ENCODE measurements at places on chromosomes 7 and 10.

DNA sequence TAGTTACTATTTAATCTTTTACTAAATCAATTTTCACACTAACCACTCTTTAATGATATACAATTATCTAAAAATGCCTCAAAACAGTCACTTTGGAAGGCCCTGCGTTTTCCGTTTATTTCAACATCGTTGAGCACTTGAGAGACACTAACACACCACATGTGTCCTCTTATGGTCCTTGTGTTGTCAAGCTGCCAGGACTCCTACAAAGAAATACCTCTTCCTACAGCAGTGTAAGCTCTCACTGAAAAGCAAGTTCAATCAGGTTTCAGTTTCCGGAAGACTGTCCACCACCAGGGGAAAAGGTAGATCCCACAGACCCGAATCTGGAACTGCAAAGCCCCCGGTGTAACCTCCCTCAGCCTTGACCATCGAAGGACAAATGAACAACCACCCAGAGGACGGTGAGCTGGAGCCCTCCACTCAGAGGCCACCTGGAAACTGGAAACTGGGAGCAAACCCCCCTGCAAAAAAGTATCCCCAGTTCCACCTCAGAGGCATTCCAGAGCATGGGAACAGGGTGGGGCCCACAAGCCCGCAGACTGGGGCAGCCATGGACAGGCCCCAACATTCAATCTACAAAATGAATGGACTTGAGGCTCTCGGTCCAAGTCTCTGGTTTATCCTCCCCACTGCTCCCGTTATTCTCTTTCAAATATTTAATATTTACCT lies 37.6 kb downstream of the KCNH2 start:
- DNase-seq = no peak

DNA sequence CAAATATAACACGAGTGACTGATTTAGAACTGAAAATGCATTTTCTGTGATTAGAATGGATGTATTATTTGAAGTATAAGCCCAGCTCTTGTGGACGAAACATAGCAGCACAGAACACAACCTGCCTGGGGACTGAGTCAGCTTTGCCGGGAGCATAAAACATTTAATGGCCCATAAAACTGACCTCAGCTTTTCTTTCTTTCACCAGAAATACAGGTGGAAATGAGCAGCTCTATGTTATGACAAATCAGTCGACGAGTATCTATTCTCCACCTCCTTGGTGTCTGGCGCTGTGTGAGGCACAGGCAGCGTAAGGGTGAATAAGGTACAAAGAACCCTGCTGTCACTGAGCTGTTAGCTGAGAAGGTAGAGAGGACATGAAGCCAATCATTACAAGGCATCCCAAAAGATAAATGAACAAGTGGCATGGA lies 471.6 kb upstream of the AKR1E2 start:
- no peak for DNase-seq

- no peak for DNase-seq
These were observed 11.8 kb downstream of the MMRN2 start for GRCh38 chr10:86945361-86946212.

DNA sequence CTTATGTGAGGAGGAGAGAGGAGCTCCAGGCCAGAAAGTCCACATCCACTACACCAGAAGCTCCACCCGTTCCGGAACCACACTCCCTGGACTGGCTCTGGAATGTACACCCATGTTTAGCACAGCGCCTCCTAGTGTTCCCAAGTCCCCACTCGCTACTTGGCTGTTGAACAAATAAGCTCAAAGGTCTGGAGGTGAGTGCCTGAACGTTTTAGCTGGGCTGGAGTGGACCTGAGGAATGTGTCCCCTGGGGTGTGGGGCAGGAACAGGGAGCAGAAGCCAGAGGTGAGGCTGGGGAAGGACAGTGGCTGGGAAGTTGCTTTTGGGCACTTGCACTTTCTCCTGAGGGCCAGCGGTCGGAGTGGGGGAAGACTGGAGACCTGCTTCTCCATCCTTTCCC lies 164.1 kb upstream of the CDCA7L start:
- DNase-seq = no peak

GRCh38 chr7:96059075-96059474 lies 262.8 kb downstream of the SLC25A13 start:
- DNase-seq = no peak

- DNase-seq = no peak
These were observed 125.3 kb downstream of the CHCHD3 start for GRCh38 chr7:132956556-132956955.

DNA sequence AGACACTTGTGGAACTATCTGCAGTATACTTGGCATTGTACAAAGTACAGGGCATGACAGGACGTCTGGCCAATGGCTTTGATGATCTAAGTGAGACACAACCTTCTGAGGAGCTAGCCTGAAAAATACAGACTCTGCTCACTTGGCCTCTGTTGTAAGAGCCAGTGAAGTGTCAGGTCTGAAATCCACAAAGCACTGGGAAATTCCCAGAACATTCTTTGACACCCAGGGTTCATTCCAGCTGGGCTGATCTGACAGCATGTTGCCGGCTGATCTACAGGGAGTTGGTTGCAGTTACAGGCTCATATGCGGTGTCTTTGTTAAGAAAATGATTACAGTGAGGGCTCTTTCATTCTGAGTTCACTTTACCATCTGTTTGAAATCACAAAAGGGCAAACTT lies 354.6 kb downstream of the PHF14 start:
- no peak for DNase-seq

DNA sequence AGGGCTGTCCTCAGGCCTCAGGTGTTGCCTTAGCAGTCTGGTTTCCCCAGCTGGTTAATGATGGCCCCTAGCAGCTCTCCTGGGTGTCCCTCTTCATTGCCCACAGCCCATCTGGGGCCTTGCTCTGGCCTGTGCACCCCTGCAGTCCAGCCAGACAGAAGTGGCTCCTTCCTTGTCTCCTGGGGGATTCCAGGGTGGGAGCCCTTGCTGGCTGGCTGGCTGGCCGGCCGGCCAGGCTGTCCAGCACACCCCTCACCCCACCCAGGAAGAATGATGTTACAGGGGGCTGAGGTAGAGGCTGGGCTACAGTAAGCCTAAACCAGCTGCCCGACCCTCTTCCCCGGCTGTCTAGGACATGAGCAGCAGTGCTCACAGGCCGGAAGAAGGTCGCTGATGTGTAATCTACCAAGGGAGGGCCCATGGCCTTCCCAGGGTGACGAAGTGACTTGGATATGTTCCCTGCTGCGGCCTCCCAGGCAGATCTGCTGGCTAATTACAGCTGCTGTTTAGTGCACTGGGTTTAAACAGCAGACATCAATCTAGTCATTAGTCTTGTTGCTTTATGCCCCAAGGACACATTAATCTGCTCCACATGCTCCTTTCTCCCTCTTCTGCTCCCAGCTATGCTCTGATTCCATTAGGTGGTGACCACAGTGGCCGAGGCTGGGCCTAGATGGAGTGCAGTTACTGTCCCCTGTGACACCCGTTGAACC lies 53.8 kb upstream of the LRRC4 start:
- no peak for DNase-seq

DNA sequence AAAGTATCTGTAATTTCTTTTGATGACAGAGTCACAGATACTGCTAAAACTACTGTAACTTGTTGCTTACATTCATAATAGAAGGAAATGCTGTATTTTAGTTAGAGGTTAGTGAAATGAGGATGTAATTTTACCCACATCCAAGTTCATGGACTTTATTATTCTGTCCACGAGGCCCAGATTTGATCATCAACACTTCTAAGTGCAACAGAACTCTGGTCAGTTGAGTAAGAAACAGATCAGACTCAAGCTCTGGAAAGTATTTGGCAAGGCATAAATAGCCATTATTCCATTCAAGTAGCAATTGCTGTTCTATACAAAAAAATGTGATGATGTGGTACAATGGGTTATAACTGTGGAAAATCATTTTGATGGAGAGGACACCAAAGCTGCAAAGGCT lies 22.3 kb downstream of the ACADSB start:
- DNase-seq = no peak

DNA sequence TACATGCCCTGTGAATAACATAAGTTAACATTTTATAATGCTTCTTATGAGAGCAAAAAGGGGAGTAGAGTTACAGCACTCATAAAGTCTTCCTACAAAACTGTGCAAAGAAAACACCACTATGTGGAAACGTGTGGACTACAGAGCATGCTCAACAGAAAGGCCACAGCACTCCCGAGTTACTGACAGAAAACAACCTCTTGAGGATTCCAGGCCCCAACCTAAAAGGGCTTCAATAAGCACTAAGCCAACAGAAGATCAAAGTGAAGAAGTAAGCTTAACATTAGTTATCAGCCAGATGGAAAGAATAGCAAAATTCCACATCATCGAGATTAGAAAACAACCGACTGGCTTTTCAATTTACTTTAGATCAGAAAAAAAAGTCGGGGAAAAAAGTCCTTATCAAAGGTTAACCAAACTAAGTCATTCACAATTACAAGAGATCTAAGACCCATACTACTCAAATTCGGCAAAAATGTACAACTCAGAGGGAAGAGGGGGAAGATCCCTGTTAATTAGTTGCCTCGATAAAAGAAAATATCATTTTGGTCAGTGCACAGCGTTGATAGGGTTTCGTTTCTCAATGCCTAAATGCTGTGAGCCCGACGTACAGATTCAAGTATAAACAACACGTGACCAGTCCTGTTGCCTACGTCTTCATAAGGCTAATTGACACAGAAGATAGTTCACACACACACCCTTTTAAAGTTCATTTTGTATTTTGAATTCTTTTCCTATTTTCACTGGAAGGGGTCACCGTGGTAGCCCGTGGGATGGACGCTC lies 1.4 kb downstream of the KBTBD2 start:
- DNase-seq = no peak

All from activated CD4-positive, CD25-positive, alpha-beta regulatory T cell (primary cell).